Vagina (tissue), 2 donors: ENCODE measurements at places on chromosomes 3 and 15. TPM values are rescaled to one million over a fixed set of nuclear protein-coding genes. Genes with fewer than 3 reads are reported as not detected.

TERC gene
- total RNA-seq = 204 TPM

FRMD5 gene
- 0.49 TPM for total RNA-seq

VGLL3 gene
- 17.7 TPM for total RNA-seq

ABCC5 gene
- total RNA-seq = 67.5 TPM

SLC28A2 gene
- total RNA-seq = not detected

MYRIP gene
- 7.4 TPM for total RNA-seq

CHRNA7 gene
- 10.1 TPM for total RNA-seq

PATL2 gene
- total RNA-seq = not detected

DNA sequence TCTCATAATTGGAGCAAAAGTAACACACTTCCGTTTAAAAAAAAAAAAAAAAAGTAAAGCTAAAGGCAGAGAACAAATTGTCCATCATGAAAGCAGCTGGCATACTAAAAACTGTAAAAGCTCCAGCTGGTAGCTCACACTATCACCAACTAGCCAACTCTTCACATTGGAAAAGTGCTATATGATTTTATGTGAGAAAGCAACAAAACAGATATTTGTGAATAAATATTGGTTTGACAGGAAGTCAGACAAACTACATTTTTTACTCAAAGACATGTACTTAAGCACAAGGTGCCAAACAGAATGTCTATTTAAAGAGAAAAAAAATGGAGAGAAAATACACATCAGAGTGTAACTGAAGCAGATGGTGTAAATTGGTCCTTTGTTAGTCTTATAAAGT is 231.2 kb upstream of the CADM2 start:
- no peak for DNase-seq

DNA sequence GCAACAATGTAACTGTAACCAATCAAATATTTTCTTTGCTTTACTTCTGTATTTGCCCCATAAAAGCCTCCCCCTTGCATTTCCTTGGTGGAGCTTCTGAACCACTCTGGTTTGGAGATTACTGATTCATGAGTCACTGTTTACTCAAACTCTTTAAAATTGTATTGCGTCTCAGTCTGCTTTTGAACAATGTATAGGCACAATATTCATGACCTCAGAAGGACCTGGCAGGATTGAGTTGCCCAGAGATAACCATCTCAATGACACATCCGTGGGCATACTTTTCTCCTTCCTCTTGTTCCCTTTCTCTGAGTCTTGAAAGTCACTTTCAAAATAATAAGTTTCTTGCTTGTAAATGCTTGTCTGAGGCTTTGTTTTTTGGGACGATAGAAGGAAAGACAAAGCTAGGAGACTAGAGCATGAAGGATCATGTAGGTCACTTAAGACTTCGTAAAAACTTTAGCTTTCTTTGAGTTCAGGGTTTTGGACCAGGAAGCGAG is 57.1 kb upstream of the POU1F1 start:
- DNase-seq = no peak

GRCh38 chr3:29701326-29701983 is 420.6 kb downstream of the RBMS3 start:
- DNase-seq = no peak

DNA sequence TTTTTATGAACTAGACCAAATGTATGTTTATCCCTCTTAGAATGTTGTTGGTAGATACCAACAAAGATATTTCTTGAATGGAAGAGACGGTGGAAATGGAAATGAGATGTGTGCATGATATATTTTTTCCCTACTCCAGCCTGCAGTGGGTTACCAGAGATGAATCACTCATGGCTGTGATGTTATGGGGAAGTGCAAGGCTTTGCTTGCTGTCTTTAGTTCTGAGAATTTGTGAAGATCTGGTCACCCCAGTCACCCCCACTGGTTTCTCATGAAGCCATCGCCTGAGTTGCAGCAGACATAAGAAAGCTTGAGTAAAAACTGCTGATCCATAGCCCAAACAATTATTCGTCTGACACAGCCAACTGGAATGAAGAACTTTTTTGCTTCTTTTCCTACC is 78.1 kb upstream of the EOMES start:
- DNase-seq = no peak

- no peak for DNase-seq
Observed at GRCh38 chr3:159749406-159749805, 239.2 kb upstream of the IL12A start.

DNA sequence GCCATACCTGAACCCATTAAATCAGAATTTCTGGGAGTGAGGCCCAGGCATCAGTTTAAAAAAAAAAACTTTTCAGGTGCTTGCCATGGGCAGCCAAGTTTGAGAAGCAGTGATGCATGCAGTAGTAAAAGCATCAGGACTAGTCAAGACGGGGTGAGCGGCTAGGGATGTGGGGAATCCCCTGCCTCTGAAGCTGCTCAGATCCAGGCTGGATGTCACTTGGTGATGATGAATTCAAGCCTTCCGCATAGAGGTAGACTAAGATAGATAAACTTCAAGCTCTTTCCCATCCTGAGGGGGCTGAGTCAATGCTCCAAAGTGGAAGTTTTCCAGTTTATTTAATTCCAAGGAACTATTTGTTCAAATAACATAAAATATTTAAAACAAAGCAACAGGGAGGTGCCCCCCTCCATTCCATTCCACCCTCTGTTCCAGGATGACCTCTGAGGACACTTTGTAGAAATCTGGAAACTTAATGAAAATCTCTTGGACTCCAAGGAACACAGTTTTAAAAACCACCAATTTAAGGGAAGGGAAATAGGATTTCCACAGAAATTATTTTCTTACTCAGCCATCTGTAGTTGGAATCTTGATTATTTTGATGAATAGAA is 100.4 kb upstream of the NR2E3 start:
- DNase-seq = no peak

- no peak for DNase-seq
Observed at GRCh38 chr3:66021731-66022131, 17.0 kb downstream of the MAGI1 start.

- no peak for DNase-seq
Observed at GRCh38 chr3:36476286-36476942, 96.1 kb downstream of the STAC start.

GRCh38 chr3:143041903-143042302 is 40.5 kb downstream of the U2SURP start:
- no peak for DNase-seq

GRCh38 chr3:61537366-61537765 is 24.0 kb upstream of the PTPRG start:
- DNase-seq = no peak

DNA sequence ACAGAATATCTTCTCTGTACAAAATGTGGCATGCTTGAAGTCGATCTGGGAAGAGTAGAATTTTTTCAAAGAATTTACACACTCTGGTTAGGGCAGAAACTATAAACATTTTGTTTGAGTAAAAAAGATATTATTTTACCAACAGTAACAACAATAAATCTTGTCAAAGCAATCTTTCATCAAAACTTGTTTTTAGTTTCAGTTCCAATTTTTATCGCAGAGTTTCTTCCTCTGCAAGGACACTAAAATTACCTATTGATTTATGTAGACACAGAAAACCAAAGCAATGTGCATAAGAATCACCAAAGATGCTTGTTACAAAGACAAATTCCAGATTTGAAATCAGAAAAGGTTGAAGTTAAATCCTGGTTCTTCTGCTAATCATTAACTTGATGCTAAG is 61.9 kb downstream of the CGGBP1 start:
- DNase-seq = no peak

DNA sequence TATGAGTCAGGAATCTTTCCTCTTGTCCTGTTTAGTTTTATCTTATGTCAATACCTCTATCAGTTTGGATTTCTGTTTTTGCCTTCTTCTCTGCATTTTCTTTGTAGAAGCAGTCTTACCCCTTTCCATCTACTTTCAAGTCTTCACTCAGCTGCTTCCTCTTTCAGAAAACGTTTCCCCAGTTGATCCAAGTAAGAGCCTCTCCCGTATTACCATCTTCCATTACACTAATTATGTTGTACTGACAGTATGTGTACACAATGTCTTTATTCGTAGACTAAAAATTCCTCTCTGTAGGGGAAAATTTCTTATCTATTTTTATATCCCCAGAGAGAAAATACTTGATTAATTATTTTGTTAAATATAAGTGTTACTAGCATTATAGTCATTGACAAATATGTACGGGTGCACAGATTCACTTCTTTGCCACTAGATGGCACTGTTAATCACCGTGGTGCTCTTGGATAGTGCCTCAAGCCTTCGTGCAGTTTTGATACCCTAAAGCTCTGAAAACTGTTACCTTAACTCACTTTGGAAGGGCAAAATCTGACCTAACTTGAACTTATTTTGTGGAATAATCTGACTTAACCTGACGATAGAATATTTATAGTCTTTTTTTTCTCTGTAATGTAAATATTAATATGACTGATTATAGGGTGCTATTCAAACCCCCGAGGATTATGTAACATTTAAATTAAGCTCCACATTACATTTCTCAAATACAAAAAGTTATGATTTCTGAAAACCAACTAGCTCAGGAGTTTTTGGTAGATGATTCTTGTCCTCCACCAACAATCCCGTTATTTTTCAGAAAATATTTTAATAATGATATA is 74.2 kb upstream of the POU1F1 start:
- DNase-seq = no peak

GRCh38 chr15:79168922-79169456 is 78.4 kb upstream of the RASGRF1 start:
- peak; percentile 46 for DNase-seq

GRCh38 chr3:124115956-124116355 is 124.0 kb upstream of the ROPN1 start:
- no peak for DNase-seq

- no peak for DNase-seq
Observed at GRCh38 chr3:174355505-174355904, 503.6 kb upstream of the NAALADL2 start.

- DNase-seq = no peak
Observed at GRCh38 chr3:17355591-17355990, 386.8 kb downstream of the TBC1D5 start.

DNA sequence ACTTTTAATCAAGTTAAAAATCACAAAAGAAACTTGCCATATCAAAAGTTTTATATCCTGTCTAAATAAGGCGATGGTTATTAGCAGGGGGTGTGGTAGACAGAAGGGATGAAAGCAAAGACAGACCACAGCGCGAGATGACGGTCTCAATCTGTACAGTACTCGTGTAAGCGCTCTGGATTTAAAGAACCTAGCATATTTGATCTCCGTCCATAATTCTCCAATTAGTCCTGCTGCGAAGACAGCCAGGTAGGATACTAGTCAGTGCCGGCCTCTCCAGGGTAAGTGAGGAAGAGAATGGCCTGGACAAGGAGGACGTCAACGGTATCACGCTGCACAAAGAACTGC is 701 bp downstream of the SGO1 start:
- no peak for DNase-seq

GRCh38 chr3:192794216-192794615 is 66.9 kb upstream of the FGF12 start:
- DNase-seq = no peak

DNA sequence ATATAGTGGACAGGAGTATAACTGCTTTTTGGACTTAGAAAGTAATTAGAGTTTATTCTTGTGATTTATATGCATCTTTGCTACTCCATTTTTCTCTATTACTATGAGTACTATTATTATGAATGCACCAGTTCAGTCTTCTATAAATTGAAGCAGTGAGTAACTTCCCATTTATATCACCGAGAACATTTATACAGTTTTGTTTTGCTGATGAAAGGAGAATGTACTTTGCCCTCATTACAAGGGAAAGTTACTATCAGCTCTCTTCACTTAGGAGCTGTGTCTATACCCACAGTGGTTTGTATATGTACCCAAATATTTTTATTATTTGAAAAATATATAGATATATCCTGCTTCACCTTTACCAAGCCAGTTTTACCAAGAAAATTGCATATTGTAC is 5.7 kb downstream of the KBTBD12 start:
- no peak for DNase-seq

- no peak for DNase-seq
Observed at GRCh38 chr3:27353221-27353620, 16.0 kb downstream of the NEK10 start.

DNA sequence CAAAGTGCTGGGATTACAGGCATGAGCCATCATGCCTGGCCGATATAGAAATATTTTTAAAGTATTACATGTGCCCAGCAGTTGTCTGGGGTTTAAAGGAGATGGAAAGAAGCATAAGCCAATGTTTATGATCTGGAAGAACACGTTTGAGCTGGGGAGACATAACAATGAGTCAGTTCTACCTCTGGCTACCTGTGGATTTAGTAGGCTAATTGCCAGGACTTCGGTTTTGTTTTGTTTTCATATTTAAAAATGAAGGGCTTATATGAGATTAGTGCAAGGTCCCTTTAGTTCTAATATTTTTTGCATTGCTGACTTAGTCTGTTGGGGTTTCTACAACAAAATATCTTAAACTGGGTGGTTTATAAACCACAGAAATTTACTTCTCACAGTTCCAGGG is 22.9 kb upstream of the TNFSF10 start:
- DNase-seq = no peak

DNA sequence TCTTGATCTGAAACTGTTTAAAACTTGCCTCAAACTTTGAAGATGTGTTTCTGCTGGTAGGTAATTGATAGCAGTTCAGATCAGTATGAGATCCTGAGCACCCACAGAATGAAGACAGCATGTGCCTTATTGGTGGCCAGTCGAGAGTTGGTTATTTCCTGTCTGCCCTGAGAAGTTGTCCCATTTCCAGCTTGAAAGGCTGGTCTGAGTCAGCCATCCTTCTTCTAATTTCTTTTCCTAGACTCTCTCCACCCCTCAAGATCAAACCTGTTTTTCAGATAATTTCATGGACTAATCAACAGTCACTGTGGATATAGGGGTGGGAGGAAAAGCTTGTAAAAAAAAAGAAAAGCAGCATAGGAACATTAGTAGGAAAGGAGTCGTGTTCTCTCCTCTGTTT is 464.4 kb downstream of the FOXP1 start:
- no peak for DNase-seq

GRCh38 chr15:84034578-84035398 is 200.8 kb upstream of the GOLGA6L4 start:
- DNase-seq = no peak

- DNase-seq = no peak
Observed at GRCh38 chr3:28232659-28233058, 8.8 kb upstream of the CMC1 start.

GRCh38 chr3:34008836-34009809 is 210.7 kb downstream of the PDCD6IP start:
- no peak for DNase-seq
